ENCODE measurements at places on chromosomes 3 and 15. TPM values are rescaled to one million over a fixed set of nuclear protein-coding genes. Genes with fewer than 3 reads are reported as not detected.

CAMK2N2 gene
- polyA plus RNA-seq: 0.06 TPM

EAF2 gene
- 3.0 TPM for polyA plus RNA-seq

CILP gene
- 13.0 TPM for polyA plus RNA-seq

CLRN1 gene
- polyA plus RNA-seq: not detected

GOLGB1 gene
- polyA plus RNA-seq: 13.8 TPM

SQOR gene
- polyA plus RNA-seq: 44.8 TPM

CELSR3 gene
- polyA plus RNA-seq: 1.0 TPM

CLDN16 gene
- not detected for polyA plus RNA-seq

PLSCR5 gene
- polyA plus RNA-seq: not detected

ATP1B3 gene
- polyA plus RNA-seq: 137 TPM

SV2B gene
- 2.0 TPM for polyA plus RNA-seq

IVD gene
- polyA plus RNA-seq: 43.8 TPM

CADPS gene
- 10.5 TPM for polyA plus RNA-seq

OR4F6 gene
- polyA plus RNA-seq: not detected

CAMK1 gene
- polyA plus RNA-seq: 121 TPM

GCHFR gene
- polyA plus RNA-seq: 96.5 TPM

C15orf39 gene
- 11.1 TPM for polyA plus RNA-seq

SEMA5B gene
- 1.4 TPM for polyA plus RNA-seq

BRPF1 gene
- polyA plus RNA-seq: 4.8 TPM

SPPL2A gene
- 39.2 TPM for polyA plus RNA-seq

C3orf22 gene
- polyA plus RNA-seq: not detected

AMOTL2 gene
- polyA plus RNA-seq: 174 TPM

COPS2 gene
- 63.0 TPM for polyA plus RNA-seq

IMPG2 gene
- 0.03 TPM for polyA plus RNA-seq

NANOGP8 gene
- polyA plus RNA-seq: not detected

HRG gene
- polyA plus RNA-seq: not detected

NDN gene
- polyA plus RNA-seq: 23.1 TPM

DTX3L gene
- 11.8 TPM for polyA plus RNA-seq

FBXL22 gene
- 0.67 TPM for polyA plus RNA-seq

GRIP2 gene
- polyA plus RNA-seq: 0.14 TPM

PLD1 gene
- polyA plus RNA-seq: 11.9 TPM

SLC15A2 gene
- 2.4 TPM for polyA plus RNA-seq

FAM81A gene
- polyA plus RNA-seq: 1.7 TPM

SMAD6 gene
- 3.6 TPM for polyA plus RNA-seq

APBA2 gene
- 0.97 TPM for polyA plus RNA-seq

ROPN1 gene
- polyA plus RNA-seq: not detected

SLC33A1 gene
- polyA plus RNA-seq: 3.9 TPM

TICRR gene
- polyA plus RNA-seq: 0.05 TPM

KBTBD8 gene
- polyA plus RNA-seq: 0.71 TPM

RAD51 gene
- polyA plus RNA-seq: 0.24 TPM

CFAP161 gene
- 0.42 TPM for polyA plus RNA-seq

GHSR gene
- polyA plus RNA-seq: 0.17 TPM

ABTB1 gene
- polyA plus RNA-seq: 54.4 TPM

CFAP44 gene
- 1.3 TPM for polyA plus RNA-seq

TUSC7 gene
- polyA plus RNA-seq: not detected

SEMA3B gene
- 21.1 TPM for polyA plus RNA-seq

SYNPR gene
- polyA plus RNA-seq: not detected

SCN11A gene
- 0.21 TPM for polyA plus RNA-seq

SEMA3G gene
- 49.7 TPM for polyA plus RNA-seq

MKRN3 gene
- 0.45 TPM for polyA plus RNA-seq

SPTSSB gene
- polyA plus RNA-seq: 0.24 TPM

CHMP2B gene
- polyA plus RNA-seq: 13.2 TPM

PLXNA1 gene
- 12.3 TPM for polyA plus RNA-seq

RARB gene
- polyA plus RNA-seq: 3.0 TPM
